ENCODE measurements at places on chromosomes 7 and 10.

GRCh38 chr10:118045158-118045836 lies 1.4 kb downstream of the RAB11FIP2 start:
- no peak for DNase-seq

GRCh38 chr7:44824894-44825526 lies 22.9 kb downstream of the H2AZ2 start:
- no peak for DNase-seq

DNA sequence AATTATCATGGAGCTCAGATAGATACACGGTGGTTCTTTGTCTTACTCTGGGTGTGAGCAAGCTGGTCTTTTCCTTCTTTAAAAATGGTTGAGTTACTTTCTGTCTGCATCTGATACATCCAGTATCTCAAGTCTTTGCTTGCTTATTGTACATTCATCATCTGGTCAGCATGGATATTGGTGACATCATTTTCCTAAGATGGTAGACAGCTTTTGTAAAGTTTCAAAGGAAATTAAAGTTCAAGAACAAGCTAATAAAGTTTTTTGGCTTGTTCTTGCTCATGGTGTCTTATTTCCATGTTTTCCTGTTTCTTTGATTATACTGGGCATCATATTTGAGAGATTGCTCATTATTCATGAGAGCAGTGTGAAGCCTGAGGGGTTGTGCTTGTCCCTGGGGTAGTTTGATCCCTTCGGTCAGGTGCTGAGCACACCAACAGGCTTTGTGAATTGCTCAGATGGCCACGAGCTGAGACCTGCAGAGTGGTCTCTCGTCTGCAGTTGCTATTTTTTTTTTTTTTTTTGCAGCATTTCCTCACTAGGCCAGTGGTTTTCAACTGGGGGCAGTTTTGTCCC lies 38.5 kb downstream of the MGMT start:
- DNase-seq = no peak

DNA sequence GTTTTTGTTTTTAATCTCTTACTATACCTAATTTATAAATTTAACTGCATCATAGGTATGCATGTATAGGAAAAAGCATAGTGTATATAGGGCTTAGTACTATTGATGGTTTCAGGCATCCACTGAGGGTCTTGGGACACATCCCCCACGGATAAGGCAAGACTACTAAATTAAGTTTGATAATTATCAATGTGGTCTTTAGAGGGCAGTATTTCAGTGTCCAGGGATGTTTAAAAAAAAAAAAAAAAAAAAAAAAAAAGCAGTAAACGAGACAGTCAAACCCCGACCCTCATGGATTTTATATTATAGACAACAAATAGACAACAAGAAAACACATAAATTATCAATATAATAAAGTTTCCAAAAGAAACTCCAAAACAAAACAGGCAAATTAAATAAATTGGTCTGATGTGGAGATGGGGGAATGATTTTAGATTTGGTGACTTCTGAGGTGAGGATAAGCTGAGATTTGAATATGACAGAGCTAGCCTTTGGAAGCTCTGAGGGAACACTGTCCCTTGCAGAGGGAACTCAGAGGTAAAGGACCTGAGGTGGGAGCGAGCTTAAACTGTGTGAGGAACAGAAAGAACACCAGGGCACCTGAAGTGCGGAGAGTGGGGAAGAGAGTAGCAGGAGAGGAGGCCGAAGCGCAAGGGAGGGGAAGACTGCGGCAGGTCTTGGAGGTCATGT lies 14.8 kb downstream of the ACSM6 start:
- DNase-seq = peak; percentile 19

DNA sequence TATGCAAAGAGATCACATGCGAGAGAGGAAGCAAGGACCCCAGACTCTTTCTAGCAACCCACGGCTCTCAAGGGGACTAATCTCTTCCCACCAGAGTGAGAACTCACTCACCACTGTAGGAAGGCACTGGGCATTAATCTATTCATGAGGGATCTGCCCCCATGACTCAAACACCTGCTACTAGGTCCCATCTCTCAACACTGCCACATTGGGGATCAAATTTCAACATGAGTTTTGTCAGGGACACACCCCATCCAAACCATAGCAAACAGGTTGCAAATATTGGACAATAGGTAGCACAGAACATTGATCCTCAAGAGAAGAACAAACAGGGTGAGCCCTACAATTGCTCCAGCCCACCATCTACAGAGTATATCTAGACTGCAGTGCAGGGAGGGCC lies 740.6 kb downstream of the LRMDA start:
- DNase-seq = no peak

DNA sequence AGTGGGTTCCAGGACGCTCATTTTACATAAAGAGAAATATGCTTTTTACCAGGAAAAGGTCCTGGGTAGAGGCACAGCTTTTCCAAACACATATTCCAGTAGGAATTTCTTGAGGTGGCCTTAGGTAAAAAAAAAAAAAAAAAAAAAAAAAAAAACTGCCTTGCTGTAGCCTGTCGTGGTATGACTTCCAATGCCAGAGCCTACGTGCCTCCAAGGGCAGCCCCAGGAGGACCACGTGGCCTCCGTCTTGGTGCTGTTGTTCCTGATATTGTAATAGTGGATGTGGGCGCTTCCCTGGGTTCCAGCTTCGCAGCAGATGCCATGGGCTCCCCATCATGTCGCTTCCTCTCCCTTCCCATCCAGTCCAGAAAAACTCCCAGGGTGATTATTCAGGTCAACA lies 49.3 kb downstream of the PRKAG2 start:
- no peak for DNase-seq

- no peak for DNase-seq
Measured at GRCh38 chr10:28946479-28946878, 269.2 kb downstream of the BAMBI start.

DNA sequence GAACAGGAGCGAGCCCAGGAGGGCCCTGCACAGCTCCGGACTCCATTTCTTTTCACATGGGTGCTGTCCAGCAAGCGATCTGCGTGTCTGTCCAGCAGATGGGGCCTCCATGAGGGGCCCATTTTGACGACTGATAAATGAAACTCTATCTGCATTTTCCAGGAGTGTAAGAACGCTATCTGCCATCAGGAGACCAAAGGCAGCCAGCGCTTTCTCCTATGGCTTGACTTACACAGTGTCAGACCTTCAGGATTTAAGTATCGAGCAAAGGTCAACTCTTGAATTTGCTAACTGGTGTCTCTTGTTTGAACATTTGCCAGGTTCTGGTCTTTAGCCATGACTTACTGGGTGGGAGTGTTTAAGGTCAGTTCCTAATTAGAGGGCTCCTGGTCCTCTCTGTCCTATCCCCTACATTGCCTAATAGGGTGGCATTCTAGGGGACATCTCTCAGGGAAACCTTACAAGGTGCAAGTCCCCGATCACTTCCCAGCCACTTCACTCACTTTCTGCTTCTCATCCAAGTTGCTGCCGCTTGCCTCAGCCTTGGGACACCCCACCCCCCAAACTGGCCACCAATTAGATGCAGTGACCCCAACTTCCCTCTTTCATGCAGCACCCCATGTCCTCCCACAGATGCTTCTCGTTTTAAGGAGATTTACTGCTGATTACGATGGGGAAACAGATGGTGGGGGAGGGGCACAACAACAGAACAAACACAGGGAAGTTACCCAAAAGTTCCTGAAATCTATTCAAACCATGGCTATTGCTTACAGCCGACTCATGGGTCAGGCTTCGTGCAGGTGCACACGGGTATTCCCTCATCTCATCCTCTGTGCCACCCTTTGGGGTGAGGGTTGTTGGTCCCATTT lies 20.0 kb downstream of the VSIR start:
- DNase-seq = peak; percentile 34

DNA sequence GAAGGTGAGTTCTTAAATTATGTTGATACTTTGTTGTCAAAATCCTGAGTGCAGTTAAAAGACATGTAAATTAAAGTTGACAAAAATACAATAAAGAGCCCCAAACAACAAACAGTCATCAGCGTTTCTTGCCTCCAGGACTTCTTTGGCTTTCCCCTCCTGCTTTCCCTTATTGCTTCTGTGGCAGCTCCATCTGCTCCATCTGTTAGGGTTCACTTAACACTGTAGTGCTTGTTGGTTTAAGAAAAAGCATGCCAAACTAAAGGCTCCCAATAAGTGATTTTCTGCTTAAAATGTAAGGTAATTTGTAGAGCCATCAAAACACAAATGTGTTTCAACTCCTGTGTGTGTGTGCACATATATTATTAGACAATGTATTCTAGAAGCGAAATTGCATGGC lies 254.3 kb upstream of the GNAI1 start:
- no peak for DNase-seq

- DNase-seq = no peak
Measured at GRCh38 chr10:32946108-32946507, 11.9 kb downstream of the ITGB1 start.

DNA sequence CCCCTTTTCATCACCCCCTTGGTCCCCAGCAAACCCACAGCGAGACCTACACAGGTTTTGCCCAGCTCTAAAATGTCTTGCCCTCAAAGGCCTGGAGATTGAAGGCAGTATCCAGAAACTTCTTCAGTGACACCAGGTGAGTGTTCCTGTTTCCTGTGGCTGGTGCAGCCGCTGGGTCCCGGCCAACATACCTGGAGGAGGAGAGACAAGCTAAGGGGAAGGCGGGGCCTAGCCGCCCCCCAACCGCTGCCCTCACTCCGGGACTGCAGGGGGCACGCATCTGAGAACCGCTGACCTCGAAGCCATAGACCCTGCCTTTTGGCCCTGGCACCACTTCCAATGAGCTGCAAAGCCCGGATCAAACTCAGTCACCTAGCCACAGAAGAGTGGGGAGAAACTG lies 27.0 kb downstream of the OGDHL start:
- DNase-seq = no peak

DNA sequence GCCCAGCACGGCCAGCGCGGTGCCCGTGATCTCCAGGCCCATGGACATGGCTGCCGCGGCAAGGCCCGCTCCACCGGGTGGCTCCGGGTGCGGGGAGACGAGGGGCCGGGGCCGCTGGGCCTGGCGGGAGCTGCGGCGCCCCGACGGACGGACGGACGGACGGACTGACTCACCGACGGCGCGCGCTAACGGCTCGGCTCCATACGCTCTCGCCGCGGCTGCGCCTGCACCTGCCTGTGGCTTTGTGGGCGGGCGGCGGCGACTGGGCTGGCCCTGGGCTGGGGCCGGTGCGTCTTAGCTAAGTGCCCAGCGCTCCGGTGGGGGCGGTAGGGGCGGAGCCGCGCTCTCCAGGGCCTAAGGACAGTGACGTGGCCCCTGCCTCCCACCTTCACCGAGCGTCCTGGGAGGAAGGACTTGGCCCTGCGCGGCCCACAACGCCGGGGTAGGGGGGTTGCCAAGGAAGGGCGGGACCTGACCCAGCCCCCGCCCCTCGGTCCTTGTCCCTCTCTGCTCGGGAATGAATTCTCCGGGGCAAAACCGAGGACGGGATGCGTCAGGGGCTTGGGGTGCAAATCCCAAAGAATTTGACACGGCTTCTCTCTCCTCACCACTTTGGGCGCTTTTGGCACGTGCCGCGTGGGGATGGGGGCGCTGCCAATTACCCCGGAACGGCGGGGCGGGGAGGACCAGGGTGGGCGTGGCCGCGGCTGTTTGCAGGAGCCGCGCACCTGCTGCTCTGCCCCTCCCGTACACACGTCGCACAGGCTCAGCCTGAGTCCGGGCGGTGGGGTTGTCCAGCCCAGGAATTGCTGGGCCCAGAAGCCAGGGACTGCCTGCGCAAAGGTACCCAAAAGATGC lies at the start of gene CLDN3:
Gene CLDN3 (minus strand): TSS at position 269 of the 858 bp plus-strand sequence. CDS start 221 bp downstream, at position 48.
- peak; percentile 99 for DNase-seq

GRCh38 chr7:102188746-102189145 lies 97.9 kb upstream of the SH2B2 start:
- DNase-seq = no peak

DNA sequence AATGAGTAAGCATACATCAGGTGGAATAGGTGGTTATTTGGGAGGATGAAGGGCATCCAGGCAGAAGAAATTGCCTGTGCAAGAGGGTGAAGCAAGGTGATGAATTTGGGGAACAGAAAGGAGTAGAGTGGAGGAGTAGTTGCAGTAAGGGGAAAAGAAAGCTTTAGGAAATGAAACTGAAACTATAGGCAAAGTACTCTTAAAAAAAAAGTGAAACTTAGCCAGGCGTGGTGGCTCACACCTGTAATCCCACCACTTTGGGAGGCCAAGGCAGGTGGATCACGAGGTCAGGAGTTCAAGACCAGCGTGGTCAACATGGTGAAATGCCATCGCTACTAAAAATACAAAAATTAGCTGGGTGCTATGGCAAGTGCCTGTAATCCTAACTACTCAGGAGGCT lies 17.6 kb downstream of the NUP205 start:
- no peak for DNase-seq

GRCh38 chr10:4766454-4766853 lies 59.6 kb upstream of the AKR1E2 start:
- DNase-seq = no peak

GRCh38 chr10:51377932-51378599 lies 303.8 kb downstream of the PRKG1 start:
- no peak for DNase-seq

- DNase-seq = no peak
Measured at GRCh38 chr10:115001506-115002381, 63.7 kb downstream of the TRUB1 start.

GRCh38 chr7:92714767-92715166 lies 121.6 kb downstream of the CDK6 start:
- DNase-seq = no peak

GRCh38 chr10:6306917-6307316 lies 104.2 kb downstream of the PFKFB3 start:
- no peak for DNase-seq

- DNase-seq = no peak
Measured at GRCh38 chr10:26931223-26931622, 70.5 kb upstream of the ABI1 start.

DNA sequence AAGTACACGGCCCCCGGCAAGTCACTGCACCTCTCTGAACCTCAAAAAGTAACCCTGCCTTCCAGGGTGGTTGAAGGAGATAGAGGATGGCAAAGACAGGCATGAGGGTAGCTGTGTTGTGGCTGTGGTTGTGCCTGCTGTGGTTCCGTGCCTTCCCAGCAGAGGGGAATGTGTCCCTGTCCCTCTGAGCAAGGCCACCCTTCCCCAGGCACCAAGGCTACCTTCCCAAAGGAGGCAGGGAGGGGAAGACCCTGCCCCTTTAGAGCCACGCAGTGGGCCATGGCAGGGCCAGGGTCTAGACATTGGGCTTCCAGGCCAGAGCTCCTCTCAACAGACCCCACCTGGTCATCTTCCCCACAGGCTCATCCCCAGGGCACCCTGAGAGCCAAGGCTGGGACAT lies 18.8 kb downstream of the CRHR2 start:
- no peak for DNase-seq

DNA sequence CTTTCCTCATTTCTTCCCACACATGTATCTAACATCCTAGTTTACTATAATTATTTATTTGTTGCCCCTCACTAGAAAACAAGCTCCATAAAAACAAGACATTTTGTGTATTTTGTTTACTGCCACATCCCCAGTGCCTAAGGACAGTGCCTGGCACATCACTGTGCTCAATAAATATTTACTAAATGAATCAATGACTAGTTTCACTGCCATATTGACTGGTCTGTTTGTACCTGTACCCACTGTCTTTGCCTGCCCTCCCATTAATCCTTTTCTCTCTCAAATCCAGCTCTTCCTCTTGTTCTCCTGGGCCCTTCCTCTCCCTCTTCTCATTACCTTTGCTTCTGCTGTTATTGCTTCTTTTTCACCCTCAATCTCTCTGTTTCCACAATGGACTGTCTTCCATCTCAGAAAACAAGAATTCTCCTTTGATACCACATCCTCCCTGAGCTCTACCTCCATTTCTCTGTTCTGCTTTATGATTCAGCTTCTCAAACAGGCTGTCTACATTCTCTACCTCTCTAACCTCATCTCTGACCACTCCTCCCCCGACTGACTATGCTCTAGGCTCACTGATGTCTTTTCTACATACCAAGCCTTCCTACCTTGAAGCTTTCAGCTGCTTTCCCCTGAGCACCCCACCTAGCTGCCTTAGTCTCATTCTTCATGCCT lies 8.3 kb upstream of the FAM133B start:
- no peak for DNase-seq

GRCh38 chr7:39085590-39086049 lies 107.9 kb downstream of the POU6F2 start:
- no peak for DNase-seq
